ENCODE measurements at places on chromosomes 12 and 14.

GRCh38 chr12:21353487-21353886, 18.8 kb upstream of the SLCO1A2 start:
- no peaks in the 10 kb centered on the region for H3K27me3 ChIP-seq
- no peak for DNase-seq
- no peak overlapping the region for H3K27ac ChIP-seq
- no peak overlapping the region for H3K4me3 ChIP-seq
- H3K4me1 ChIP-seq, result no peaks in the 10 kb centered on the region

DNA sequence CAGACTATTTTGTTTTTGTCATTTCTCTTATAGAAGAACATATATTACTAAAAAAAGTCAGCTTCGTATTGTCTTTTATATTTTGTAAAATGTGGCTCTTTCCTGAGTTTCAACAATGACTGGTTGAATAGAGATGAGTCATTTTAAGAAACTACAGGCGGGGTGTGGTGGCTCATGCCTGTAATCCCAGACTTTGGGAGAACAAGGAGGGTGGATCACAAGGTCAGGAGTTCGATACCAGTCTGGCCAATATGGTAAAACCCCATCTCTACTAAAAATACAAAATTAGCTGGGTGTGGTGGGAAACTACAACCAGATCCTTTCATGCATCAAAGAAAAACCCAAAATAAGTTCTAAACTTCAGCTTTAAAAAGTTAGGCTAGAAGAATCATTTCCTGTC, 28.8 kb downstream of the HECTD4 start:
- no peaks in the 10 kb centered on the region for H3K36me3 ChIP-seq
- no peaks in the 10 kb centered on the region for H3K27me3 ChIP-seq
- no peak overlapping the region for H3K27ac ChIP-seq
- no peaks in the 10 kb centered on the region for H3K4me1 ChIP-seq
- no peak for DNase-seq

DNA sequence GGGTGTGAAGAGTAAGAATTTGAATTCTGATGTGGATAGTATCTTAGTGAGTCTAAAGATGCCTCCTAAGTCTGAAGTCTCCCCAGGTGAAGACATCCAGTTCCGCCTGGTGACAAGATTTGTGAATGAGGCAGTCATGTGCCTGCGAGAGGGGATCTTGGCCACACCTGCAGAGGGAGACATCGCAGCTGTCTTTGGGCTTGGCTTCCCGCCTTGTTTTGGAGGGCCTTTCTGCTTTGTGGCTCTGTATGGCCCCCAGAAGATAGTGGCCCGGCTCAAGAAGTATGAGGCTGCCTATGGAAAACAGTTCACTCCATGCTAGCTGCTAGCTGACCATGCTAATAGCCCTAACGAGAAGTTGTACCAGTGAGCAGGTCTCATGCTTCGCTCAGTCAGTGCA, 24.6 kb upstream of the AICDA start:
- no peaks in the 10 kb centered on the region for H3K36me3 ChIP-seq
- H3K27ac ChIP-seq, result no peak overlapping the region
- DNase-seq, result no peak
- H3K4me1 ChIP-seq, result no peaks in the 10 kb centered on the region
- no peaks in the 10 kb centered on the region for H3K27me3 ChIP-seq

DNA sequence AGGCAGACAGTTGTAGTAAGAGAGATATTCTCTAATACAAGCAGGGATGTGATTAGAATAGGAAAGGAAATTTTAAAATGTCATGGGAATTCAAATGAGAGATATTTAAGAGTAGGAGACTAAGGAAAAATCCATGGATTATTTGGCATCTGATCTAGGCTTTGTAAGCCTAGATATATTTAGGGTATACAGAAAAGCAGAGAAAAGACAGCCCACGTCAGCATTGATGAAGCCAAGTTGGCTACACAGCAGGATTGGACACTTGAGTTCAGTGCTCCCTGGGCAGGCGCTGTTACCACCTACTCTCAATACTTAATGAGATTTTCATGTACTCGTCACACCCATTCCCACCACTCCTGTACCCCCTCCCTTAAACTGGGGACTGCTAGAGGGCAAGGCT, 1.7 kb upstream of the KCNJ8 start:
- no peak for DNase-seq
- no peak overlapping the region for H3K4me3 ChIP-seq
- no peak overlapping the region for H3K27ac ChIP-seq
- H3K36me3 ChIP-seq, result peaks cover 20% of the 10 kb centered on the region

- H3K36me3 ChIP-seq, result no peaks in the 10 kb centered on the region
- no peak overlapping the region for H3K4me3 ChIP-seq
- no peak for DNase-seq
- H3K27ac ChIP-seq, result no peak overlapping the region
Observed at GRCh38 chr12:86723326-86723725, 467.1 kb upstream of the MGAT4C start.

DNA sequence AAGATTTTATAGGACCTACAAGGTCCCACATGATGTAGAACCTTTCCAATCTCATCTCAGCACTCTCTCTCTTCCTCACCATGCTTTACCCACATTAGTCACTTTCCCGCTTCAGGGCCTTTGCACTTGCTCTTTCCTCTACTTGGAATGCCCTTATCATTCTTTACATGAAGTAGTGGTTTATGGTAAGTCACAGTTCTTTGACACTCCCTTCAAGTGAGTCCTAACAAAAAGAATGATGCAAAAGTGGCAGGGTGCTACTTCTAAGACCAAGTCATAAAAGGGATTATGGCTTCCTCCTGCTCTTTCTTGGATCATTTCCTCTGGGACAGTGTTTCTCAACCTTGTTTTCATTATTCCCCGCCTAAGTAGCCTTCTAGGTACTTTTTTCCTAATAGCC, 13.1 kb downstream of the TMBIM4 start:
- no peak overlapping the region for H3K27ac ChIP-seq
- H3K4me1 ChIP-seq, result no peaks in the 10 kb centered on the region
- H3K27me3 ChIP-seq, result no peaks in the 10 kb centered on the region

GRCh38 chr12:130728158-130729058, 12.3 kb upstream of the RIMBP2 start:
- H3K4me3 ChIP-seq, result peak overlapping the region; percentile 60
- no peaks in the 10 kb centered on the region for H3K27me3 ChIP-seq
- H3K4me1 ChIP-seq, result no peaks in the 10 kb centered on the region
- H3K36me3 ChIP-seq, result no peaks in the 10 kb centered on the region

DNA sequence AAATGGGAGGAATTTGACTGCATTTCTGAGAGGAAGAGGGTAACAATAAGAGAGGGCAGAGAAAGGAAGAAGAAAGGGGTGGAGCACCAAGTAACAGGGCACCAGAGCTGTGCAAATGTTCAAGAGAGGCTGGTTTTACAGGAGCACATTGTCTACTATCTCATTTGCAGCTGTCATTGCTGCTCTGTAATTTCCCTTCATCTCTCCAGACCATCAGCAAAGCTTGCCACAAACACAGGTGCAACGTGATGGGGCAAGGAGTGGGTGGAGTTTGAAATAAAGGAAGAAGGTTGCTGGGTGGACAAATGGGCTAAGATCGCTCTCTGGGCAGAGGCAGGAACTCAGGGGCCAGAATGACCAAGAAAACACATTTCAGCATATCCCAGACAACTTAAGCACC, 47.9 kb upstream of the PLEKHG6 start:
- no peak overlapping the region for H3K4me3 ChIP-seq
- no peak for DNase-seq
- peaks cover 7% of the 10 kb centered on the region for H3K4me1 ChIP-seq
- no peak overlapping the region for H3K27ac ChIP-seq
- H3K27me3 ChIP-seq, result no peaks in the 10 kb centered on the region

DNA sequence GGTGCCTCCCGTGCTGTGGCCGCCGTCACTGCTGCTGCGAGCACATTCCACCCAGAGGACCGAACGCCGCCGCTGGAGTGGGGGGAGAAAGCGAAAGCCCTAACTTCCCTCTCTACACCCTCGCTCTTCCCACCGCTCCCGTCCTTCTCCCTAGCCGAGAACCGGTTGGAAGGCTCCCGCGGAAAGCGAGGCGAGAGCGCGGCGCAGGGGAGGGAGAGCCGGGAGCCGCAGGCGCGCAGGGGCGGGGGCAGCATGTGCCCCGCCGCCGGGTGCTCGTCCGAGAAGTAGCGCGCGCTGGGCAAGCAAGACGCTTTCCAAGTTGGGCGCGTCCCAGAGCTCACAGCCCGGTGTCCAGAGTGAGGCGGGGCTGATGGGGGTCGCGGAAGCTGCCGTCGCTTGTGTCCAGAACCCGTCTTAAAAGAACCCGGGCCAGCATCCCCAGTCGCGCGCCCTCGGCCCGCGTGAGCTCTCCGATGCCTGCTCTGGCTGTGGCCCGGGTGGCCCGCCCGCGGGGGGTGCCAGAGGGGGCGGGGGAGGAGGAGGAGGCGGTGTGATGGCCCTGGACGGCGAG, at the start of gene TRHDE:
TSS of gene TRHDE (plus strand) at position 280 of the 571 bp plus-strand sequence. CDS start at position 554, 274 bp downstream.
- H3K27ac ChIP-seq, result peak within 1 kb of the TSS; percentile 60
- peak; percentile 61 for DNase-seq
- H3K4me1 ChIP-seq, result peaks cover 4% of the 10 kb centered on the region
- peaks cover 12% of the 10 kb centered on the region for H3K27me3 ChIP-seq

GRCh38 chr12:4857472-4858291, 52.0 kb upstream of the KCNA1 start:
- H3K27ac ChIP-seq, result no peak overlapping the region
- peak; percentile 82 for DNase-seq
- H3K36me3 ChIP-seq, result no peaks in the 10 kb centered on the region
- peaks cover 14% of the 10 kb centered on the region for H3K4me1 ChIP-seq
- H3K27me3 ChIP-seq, result no peaks in the 10 kb centered on the region

DNA sequence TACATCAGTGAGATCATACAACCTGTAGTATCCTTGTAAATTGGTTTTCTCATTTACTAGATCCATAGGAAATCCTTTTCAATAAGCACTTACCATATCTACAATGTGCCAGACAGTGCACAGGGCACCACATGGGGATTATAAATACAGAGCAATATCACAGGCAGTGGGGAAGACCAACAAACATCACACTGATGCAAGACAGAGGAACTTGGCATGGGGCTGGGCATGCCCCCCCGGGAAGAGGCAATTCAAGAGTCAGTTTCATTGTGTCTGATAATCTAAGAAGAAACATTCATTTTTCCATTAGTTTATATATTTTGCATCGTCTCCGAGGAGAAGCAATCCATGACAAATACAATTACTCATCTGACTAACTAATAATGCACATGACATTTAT, 16.2 kb downstream of the NT5DC3 start:
- no peaks in the 10 kb centered on the region for H3K36me3 ChIP-seq
- H3K4me1 ChIP-seq, result no peaks in the 10 kb centered on the region
- no peaks in the 10 kb centered on the region for H3K27me3 ChIP-seq
- DNase-seq, result no peak

DNA sequence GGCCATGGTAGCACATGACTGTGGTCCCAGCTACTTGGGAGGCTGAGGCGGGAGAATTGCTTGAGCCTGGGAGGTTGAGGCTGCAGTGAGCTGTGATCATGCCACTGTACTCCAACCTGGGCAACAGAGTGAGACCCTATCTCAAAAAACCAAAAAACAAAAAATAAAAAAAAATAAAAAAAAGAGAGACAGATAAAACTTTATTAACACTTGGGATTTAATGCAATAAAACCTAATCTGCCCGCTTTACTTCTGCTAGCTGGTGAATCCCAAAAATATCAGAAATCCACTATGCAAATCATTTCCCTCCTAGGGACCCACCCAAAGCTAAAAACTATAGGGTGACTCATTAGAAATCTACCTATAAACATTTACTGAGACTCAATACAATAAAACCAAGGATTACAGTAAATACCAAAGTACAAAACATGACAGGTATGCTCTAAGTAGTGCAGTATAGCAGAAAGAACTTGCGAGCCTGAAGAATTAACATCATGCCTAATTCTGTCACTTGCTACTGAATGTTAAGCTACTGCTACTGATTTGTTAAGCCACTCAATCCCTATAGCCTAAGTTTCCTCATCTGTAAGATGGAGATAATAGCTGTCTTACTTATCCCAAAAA, 50.1 kb upstream of the STAC3 start:
- H3K4me1 ChIP-seq, result no peaks in the 10 kb centered on the region
- H3K36me3 ChIP-seq, result peaks cover 75% of the 10 kb centered on the region
- no peak overlapping the region for H3K4me3 ChIP-seq
- DNase-seq, result no peak
- no peaks in the 10 kb centered on the region for H3K27me3 ChIP-seq

- DNase-seq, result no peak
- H3K27ac ChIP-seq, result peak overlapping the region; percentile 88
- H3K27me3 ChIP-seq, result peaks cover 6% of the 10 kb centered on the region
- no peaks in the 10 kb centered on the region for H3K36me3 ChIP-seq
- H3K4me1 ChIP-seq, result peaks cover 8% of the 10 kb centered on the region
Observed at GRCh38 chr14:75258079-75258802, 20.4 kb upstream of the FOS start.

- no peaks in the 10 kb centered on the region for H3K36me3 ChIP-seq
- H3K4me3 ChIP-seq, result no peak overlapping the region
- peaks cover 6% of the 10 kb centered on the region for H3K27me3 ChIP-seq
- peaks cover 18% of the 10 kb centered on the region for H3K4me1 ChIP-seq
- H3K27ac ChIP-seq, result no peak overlapping the region
Observed at GRCh38 chr12:106251631-106252455, 4.0 kb upstream of the CKAP4 start.

GRCh38 chr14:39232554-39233415, 930 bp upstream of the MIA2 start:
- no peaks in the 10 kb centered on the region for H3K36me3 ChIP-seq
- no peak overlapping the region for H3K27ac ChIP-seq
- no peaks in the 10 kb centered on the region for H3K4me1 ChIP-seq
- no peak for DNase-seq
- H3K27me3 ChIP-seq, result no peaks in the 10 kb centered on the region
- no peak overlapping the region for H3K4me3 ChIP-seq

GRCh38 chr12:31742891-31743290, 14.1 kb upstream of the AMN1 start:
- no peak for DNase-seq
- H3K27me3 ChIP-seq, result no peaks in the 10 kb centered on the region
- no peak overlapping the region for H3K4me3 ChIP-seq
- H3K27ac ChIP-seq, result no peak overlapping the region

GRCh38 chr12:3295646-3296408, 195.2 kb upstream of the PRMT8 start:
- H3K36me3 ChIP-seq, result no peaks in the 10 kb centered on the region
- peaks cover 11% of the 10 kb centered on the region for H3K4me1 ChIP-seq
- H3K4me3 ChIP-seq, result no peak overlapping the region
- H3K27me3 ChIP-seq, result no peaks in the 10 kb centered on the region
- H3K27ac ChIP-seq, result no peak overlapping the region

GRCh38 chr14:82621881-82622450, 1088.3 kb upstream of the SEL1L start:
- H3K36me3 ChIP-seq, result no peaks in the 10 kb centered on the region
- H3K4me1 ChIP-seq, result no peaks in the 10 kb centered on the region
- H3K27ac ChIP-seq, result no peak overlapping the region
- no peaks in the 10 kb centered on the region for H3K27me3 ChIP-seq

GRCh38 chr12:33602515-33602914, 162.9 kb upstream of the SYT10 start:
- H3K4me1 ChIP-seq, result peaks cover 2% of the 10 kb centered on the region
- DNase-seq, result no peak
- no peak overlapping the region for H3K4me3 ChIP-seq
- H3K27ac ChIP-seq, result no peak overlapping the region
- no peaks in the 10 kb centered on the region for H3K36me3 ChIP-seq

- no peaks in the 10 kb centered on the region for H3K36me3 ChIP-seq
- no peak overlapping the region for H3K27ac ChIP-seq
- DNase-seq, result no peak
- no peaks in the 10 kb centered on the region for H3K27me3 ChIP-seq
- H3K4me1 ChIP-seq, result no peaks in the 10 kb centered on the region
- H3K4me3 ChIP-seq, result no peak overlapping the region
Observed at GRCh38 chr14:86357119-86357518, 827.2 kb downstream of the FLRT2 start.

- peaks cover 32% of the 10 kb centered on the region for H3K27me3 ChIP-seq
- no peak overlapping the region for H3K27ac ChIP-seq
- H3K4me1 ChIP-seq, result no peaks in the 10 kb centered on the region
- H3K4me3 ChIP-seq, result no peak overlapping the region
Observed at GRCh38 chr14:96748362-96748761, 48.8 kb upstream of the VRK1 start.

GRCh38 chr14:102315121-102315520, 4.4 kb upstream of the ZNF839 start:
- no peak for DNase-seq
- no peaks in the 10 kb centered on the region for H3K36me3 ChIP-seq
- H3K27me3 ChIP-seq, result no peaks in the 10 kb centered on the region
